NCI-H2171 (cell line): ENCODE measurements at places on chromosomes 7 and 10.

GRCh38 chr7:154869436-154869835 lies 133.5 kb downstream of the PAXIP1 start:
- no peak for DNase-seq

- no peak for DNase-seq
Measured at GRCh38 chr7:53048638-53049037, 13.2 kb downstream of the POM121L12 start.

DNA sequence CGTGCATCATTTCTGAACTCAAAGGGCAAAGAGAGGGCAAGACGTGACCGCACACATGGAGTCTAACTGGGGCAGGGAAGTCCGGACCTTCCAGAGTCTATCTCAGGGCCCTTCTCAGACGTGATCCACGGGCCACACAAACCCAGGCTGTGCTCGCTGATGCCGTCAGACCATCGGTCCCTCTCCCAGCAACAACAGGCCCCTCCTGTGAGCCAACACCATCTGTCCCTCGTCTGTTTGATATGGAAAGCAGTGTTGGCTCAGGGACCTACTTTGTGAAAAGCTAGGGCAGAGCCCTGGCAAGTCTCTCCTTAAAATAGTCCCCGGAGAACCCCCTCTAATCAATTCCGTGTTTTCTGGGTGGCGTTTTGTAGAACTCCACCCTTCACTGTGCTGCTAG lies 208.8 kb downstream of the TCERG1L start:
- peak; percentile 53 for DNase-seq

DNA sequence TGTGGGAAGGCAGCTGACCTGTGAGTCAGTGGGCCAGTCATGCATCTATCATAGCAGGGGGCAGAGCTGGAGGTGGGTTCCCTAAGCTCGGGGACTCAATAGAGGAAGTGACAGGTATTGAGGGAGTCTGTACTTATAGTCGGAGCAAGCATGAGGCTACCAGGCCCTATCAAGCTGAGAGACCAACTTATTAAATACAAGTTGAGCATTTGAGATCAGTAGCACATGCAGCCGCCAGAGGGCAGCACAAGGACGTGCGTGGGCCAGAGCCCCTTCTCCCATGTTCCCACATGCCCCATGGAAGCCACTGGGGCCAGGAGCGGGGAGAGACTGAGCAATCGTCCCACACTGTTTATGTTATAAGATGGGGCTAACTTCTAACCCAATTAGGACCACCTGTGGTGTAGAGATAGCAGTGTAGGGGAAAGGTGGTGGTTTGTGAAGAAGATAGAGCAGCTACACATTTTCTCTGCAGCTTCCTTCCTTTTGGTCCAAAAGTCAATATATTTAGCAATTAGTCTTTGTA lies 13.0 kb upstream of the STK31 start:
- DNase-seq, result peak; percentile 8

- DNase-seq, result no peak
Measured at GRCh38 chr10:34624323-34625153, 190.6 kb downstream of the PARD3 start.

DNA sequence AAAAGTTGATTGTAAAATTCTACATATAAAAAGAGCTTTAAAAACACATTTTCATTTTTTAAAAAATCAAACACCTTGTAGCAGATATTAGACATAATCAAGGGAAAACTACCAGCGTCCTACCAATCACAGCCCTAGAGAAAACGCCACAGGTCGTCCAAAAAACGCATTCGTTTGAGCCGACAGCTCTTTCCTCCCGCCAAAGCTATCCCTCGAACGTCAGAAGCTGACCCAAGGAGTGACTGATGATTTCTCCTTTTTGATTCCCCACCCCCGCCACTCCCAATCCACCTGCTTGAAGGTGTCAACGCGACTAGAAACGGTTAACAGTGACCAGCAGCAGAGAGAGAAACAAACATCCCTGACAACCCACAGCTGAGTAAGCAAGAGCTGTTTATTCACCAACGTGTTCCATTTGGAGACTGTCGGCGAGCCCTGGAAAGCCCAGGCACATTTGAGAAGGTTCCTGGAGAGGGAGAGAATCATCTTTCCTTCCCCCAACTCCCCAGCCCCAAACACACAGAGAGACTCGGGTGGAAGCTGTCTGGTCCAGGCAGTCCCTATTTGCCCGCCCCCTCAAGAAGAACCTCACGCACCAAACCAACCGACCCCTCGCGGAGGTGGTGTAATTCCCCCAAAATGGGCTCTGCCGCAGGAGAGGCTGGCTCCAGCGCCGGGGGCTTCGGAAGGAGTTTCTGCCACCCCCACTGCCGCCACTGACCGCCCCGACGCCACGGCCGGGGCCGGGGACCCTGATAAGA lies 622 bp downstream of the CPEB3 start:
- DNase-seq, result no peak

DNA sequence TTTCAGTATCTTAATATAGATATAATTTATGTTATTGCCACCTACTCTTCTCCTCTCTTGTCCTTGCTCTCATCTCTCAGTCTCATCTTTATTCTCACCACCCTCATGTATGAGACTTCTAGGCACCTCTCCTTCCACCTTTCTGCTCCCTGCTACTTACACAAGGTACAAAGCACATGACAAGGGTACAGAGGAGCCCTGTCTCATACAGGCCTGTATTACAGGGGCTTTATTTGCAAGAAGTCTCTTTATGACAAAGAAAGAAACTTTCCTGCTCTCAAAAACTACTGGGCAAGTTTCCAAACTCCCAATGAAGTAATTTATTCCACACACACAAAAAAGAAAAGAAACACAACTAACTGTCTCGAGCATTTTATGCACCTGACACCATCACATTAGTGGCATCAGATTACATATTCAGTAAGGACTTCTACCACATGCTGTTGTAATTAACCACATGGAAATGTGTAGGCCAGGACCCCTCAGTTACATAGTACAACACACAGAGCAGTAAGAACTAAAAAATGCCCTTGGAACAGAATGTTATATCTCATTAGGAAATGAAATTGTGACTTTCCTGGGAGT lies 253.1 kb downstream of the FZD1 start:
- peak; percentile 85 for DNase-seq

DNA sequence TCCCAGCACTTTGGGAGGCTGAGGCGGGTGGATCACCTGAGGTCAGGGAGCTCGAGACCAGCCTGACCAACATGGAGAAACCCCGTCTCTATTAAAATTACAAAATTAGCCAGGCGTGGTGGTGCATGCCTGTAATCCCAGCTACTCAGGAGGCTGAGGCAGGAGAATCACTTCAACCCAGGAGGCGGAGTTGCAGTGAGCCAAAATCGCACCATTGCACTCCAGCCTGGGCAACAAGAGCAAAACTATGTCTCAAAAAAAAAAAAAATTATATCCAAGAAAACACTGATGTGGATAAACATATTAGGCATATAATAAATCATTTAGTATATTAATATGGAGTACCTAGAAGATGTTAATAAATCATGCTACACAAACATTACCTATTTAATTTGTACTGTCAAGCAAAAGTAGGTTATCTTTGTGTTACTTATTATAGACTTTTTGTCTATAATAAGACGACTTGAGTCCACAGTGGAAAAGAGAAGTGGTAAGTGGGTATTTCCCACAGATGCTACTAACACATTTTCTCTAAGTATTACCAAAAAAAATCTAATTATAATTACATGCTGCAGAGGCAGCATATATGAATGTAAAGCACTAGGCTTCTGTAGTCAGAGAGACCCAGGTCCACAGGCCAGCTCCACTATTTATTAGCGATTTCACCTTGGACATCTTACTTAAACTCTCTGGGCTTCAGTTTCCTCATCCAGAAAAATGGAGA lies 34.5 kb downstream of the DNMBP start:
- no peak for DNase-seq

GRCh38 chr10:122052701-122053100 lies 63.7 kb downstream of the TACC2 start:
- DNase-seq, result no peak

DNA sequence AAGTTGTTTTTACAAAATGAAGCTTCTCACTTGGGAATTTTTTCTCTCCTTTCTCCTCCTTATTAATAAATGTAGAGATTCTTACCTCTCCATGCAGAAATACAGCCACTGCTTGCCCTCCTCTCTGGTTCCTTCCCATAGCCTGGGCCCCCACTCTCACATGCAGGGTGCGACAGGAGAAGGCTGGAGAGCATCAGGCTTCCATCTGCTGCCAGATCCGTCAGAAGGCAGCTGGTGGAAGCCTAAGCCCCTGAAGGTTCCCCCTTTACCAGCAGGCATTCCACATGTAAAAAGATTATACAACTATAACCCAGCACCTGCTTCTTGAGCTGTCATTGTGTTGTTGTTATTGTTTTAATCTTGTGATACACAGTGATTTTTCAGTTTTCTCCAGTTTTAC lies 314.2 kb downstream of the LHFPL3 start:
- peak; percentile 53 for DNase-seq

- DNase-seq, result no peak
Measured at GRCh38 chr10:44397476-44398225, 12.8 kb upstream of the CXCL12 start.

- DNase-seq, result no peak
Measured at GRCh38 chr7:68276725-68277124, 1280.1 kb downstream of the TYW1 start.

GRCh38 chr10:14358886-14359573 lies 28.3 kb upstream of the FRMD4A start:
- DNase-seq, result no peak

- no peak for DNase-seq
Measured at GRCh38 chr7:50197549-50197948, 104.5 kb upstream of the ZPBP start.
